ENCODE measurements at places on chromosomes 16 and 17.

- peak; percentile 50 for DNase-seq
These were observed 1.8 kb upstream of the SLC4A1 start for GRCh38 chr17:44269535-44270240.

GRCh38 chr16:85908889-85909589 is 10.1 kb downstream of the IRF8 start:
- DNase-seq, result no peak

GRCh38 chr16:30797670-30798309 is 10.8 kb upstream of the ZNF629 start:
- DNase-seq, result no peak

DNA sequence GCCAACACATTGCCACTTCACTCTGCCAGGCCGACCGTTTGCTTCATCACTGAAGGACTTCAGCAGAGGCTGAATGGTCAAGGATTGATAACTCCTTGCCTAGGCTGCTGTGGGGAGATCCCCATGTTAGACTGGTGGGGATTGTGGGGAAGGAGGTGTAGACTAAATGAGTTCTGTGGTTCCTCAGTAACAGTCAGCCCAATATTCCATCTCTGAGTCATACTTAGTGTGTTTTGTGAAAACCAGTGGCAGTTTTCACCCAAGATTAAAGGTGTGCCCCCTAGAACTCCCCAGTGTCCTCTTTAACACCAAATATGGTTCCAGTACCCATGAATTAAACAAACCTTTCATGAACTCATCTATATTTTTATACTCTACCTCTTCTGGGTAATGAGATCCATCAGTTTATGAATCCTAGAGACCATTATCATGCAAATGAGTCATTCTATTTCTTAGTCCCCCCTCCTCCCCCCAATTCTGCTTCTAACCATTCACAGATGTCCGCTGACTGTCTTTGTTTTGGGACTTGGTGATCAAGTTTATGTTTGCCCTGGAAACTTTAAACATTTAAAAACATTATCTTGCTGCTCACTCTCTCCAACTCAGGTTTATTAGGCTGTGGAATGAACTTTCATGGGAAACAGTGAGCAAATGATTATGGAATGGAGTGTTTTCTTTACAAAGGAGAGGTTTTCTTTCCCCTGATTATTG is 66.8 kb upstream of the GAS7 start:
- no peak for DNase-seq

DNA sequence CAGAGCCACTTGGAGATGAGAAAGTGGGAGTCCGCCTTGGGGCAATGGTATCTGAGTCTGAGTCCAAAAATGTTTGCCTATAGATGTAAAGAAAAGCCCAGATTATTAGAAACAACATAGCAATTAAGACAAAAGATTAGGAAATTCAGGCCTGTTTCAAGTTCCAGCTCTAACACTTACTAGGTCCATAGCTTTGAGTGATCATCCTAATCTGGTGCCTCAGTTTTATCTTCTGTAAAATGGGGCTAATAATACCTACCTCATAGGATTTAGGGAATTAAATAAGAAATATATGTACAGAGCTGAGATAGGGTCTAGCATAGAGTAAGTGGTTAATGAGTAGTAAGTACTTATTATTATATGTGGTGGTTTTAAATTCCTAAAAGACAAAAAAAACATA is 58.6 kb upstream of the NLK start:
- no peak for DNase-seq

DNA sequence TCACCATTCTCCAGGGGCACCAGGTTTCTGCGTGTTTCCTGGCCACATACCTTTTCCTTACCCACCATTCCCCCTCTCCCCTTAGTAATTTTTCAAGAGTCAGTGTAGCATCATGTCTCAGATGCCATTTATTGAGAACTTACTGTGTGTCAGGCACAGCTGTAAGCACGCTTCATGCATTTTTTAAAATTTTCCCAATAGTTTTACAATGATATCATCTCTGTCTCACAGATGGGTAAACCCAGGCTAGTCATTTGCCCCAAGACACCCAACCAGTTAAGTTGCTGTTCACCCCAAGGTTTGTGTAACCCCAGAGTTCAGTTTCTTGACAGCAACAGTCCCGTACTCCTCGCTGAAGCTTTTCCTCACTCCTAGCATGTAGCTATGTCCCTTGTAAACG is 56.4 kb upstream of the IRX3 start:
- DNase-seq, result no peak

GRCh38 chr16:51184702-51185433 is 33.8 kb upstream of the SALL1 start:
- no peak for DNase-seq

- no peak for DNase-seq
These were observed 5.3 kb upstream of the TMEM100 start for GRCh38 chr17:55727920-55728319.
